ENCODE measurements at places on chromosomes 7 and 10. TPM values are rescaled to one million over a fixed set of nuclear protein-coding genes. Genes with fewer than 3 reads are reported as not detected.

DNA sequence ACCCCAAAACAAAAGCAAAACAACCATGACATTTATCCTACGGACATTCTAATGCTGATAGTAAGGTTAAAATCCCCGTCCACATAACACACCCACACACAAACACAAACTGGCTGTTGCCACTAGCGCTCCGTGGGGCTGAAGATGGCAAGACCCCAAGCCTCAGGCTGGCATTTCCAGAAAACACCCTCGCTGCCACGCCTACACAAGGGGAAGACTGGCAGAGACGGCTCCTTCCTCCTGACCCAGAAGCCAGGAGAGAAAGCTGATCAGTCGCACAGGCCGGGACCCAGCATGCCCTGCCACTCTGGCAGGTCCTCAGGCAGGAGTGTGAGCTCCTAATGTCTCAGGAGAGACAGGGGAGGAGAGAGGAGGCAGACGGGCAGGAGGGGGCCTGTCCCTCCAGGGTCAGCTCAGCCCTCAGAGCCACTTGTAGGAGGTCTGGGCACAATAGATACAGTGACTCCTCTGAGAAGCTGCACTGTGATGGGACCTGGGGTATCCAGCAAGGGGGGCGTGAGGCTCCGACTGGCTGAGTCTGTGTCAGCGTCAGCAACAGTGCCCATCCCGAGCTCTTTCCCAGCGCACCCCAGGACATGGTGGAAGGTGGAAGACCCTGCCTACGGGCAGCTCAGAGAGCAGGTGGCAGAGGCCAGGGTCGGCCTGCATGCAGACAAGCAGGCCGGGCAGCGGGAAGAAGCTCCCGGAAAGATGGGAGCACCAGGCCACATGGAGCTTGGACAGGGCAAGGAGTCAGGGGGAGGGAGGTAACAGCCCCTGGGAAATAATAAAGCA, 326.9 kb downstream of the PTPRN2 start:
- DNase-seq = no peak

GRCh38 chr7:96869538-96869937, 135.8 kb upstream of the DLX6 start:
- no peak for DNase-seq

DNA sequence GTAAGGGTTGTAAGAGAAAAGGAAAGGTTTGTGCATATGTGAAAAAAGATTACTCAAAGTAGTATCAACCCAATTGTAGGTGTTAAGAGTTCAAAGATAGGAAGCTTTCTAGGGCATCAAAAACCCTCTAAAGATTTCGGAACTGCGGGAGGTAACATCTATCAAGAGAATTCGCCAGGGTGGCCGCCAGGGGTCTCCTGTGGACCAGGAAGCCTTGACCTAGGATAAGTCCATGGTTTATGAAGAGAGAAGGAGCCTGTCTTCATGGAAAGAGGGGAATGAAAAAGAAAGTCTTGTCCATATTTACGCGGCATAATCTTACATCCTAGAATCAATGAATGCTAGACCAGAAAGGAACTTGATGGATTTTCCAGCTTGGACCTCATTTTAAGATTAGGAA, 140.7 kb upstream of the CALCR start:
- DNase-seq = no peak

The AKR1C3 gene
- 0.53 TPM for total RNA-seq

The FBH1 gene
- total RNA-seq = 67.9 TPM

DNA sequence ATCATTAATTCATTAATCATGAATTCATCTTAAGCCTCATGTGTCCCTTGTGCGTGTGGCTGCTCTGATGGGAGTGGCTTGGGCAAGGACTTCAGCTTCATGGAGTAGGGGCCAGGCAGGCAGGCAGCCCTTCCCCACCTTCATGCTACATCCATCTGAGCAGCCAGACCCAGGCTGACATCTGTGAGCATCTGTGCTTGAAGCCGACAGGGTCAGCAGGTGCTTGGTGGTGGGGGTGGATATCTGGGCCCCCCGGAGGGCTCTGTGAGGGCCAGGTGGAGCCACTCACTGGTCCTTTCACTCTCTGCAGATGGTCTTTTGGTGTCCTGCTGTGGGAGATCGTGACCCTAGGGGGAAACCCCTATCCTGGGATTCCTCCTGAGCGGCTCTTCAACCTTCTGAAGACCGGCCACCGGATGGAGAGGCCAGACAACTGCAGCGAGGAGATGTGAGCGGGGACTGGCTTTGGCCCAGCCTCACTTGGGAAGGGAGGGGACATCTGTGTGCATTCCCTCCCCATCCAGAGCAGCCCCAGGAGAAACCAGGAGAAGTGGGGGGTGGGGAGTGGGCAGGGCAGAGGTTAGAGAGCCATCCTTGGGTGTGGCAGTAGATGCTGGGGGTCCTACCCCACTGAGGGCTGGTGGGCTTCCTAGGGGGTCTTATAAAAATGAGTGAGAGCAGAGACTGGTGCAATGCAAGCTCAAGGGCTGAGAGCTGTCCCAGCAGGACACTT, 14.7 kb upstream of the CSGALNACT2 start:
- DNase-seq = no peak

DNA sequence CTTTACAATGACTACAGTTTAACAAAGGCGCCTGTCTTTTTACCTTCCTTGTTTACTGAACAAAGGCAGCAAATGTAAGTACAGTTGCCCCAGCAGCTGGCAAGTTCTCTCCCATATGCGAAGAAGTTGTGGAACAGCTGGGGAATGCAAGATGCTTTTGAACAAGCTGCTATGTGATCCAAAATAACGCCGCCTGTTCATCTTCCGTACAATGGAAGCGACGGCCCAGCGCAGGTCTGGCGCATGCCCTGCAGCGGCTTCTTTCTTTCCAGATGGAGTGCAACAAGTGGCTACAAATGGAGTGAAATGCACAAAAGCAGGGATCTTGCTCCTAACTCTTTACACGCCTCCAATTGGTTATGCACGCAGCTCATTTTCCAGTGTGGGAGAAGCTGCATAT, 97.0 kb upstream of the SVIL start:
- no peak for DNase-seq

The CHST3 gene
- total RNA-seq = 0.90 TPM

GRCh38 chr10:71989661-71990454, 25.7 kb downstream of the CHST3 start:
- DNase-seq = no peak

The SP8 gene
- total RNA-seq = not detected

The NPY4R gene
- not detected for total RNA-seq

- no peak for DNase-seq
These were observed 11.0 kb upstream of the GDF10 start for GRCh38 chr10:47288916-47289495.

DNA sequence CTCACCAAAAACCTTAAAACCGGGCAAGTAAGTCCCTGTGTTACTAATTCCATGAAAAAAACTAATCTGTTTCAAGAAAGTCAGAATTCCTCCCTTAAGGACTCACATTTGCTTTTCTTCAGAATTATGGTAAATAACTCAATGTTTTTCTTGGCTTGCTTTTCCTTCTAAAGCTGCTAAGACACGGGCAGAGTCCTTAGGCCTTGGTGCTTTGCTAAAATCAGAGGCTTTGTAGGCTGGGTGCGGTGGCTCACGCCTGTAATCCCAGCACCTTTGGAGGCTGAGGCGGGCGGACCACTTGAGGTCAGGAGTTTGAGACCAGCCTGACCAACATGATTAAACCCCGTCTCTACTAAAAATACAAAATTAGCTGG, 32.0 kb downstream of the GNA12 start:
- no peak for DNase-seq

- DNase-seq = no peak
These were observed 11.3 kb upstream of the TAS2R40 start for GRCh38 chr7:143210541-143210940.

DNA sequence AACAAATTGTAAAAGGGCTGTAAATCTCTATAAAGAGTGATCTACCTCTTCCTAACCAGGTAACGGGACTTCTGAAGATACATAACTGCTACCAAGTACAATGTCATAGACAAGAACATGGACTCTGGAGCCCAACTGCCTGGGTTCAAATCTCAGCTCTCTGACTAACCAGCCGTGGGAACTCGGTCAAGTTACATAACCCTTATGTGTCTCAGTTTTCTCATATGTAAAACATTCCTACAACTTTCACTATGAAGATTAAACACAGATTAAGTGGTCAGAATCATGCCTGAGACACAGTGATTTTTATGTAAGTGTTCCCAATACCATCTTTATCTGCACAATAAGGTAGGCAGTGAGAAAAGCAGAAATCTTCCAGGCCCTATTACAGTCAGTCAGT, 52.6 kb downstream of the ITGB1 start:
- no peak for DNase-seq

The PLAU gene
- total RNA-seq = 0.82 TPM

DNA sequence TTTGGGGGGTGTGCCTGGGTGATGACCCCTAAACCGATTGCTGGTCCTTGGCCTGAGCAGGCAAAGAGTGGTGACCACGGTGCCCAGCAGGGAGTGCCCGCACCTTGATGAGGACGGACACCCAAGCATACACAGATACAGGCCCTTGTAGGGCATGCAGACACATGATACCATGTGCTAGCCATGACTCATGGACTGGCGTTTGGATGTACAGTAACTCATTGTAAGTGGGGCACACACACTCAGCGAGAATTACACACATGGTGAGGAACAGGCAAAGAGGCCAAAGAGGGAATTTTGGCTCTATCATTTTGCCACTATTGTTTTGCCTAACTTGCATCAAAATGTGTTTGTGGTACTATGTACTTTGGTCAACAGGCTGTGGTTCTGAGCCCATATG, 24.1 kb downstream of the KAZALD1 start:
- DNase-seq = no peak

GRCh38 chr7:15602236-15602635, 40.4 kb upstream of the AGMO start:
- DNase-seq = no peak

The SPDYE6 gene
- not detected for total RNA-seq

DNA sequence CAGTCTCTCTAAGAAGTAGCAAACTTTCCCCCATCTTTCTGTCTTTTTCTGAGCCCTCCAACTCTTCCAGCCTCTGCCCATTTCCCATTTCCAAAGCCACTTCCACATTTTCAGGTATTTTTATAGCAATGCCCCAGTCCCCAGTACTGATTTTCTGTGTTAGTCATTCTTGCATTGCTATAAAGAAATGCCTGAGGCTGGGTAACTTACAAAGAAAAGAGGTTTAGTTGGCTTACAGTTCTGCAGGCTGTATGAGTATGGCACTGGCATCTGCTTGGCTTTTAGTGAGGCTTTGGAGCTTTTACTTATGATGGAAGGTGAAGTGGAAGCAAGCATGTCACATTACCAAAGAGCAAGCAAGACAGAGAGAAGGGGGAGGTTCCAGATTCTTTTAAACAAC, 17.2 kb downstream of the PLCE1 start:
- DNase-seq = no peak

DNA sequence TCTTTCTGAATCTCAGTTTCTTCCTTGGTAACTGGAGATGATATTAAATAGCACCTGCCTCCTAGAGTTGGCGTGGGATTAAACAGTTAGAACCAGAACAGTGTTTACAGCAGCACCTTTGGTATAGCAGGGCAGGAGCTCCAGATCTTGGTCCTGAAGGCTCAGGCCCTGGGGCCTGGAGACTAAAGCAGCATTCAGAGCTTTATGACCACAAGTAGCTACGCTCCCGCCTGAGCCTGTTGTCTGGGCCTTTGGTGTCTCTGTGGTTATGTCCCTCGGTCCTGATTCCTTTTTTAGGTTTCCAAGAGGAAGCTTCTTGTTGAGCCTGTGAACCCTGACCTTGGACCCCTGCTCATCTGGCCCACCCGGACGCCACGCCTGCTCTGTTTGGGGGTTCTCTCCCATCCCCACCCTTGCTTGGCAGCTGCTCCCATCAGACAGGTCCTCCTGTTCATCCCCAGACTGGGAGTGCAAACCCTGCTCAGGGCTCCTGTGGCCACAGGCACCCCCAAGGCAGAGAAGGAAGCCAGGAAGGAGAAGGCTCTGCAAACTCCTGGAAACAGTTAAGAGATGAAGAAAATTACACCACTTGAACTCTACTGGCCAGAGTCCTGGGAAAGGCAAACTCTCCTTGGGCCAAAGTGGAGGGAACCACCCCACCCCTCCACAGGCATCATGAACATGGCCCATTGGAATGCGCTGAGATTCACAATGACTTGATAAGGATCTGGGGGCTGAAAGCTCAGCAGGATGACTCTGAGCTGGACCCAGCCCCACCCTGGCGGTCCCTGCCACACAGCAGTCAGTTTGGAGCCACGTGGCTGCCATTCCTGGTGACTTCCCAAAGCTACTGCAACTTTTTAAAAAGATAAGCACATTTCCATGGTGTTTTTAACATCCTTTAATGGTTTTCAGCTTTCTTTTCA, 50.1 kb upstream of the TMEM72 start:
- no peak for DNase-seq

The KIN gene
- total RNA-seq = 19.4 TPM

- DNase-seq = no peak
These were observed 221.5 kb upstream of the GHITM start for GRCh38 chr10:83917537-83918506.

DNA sequence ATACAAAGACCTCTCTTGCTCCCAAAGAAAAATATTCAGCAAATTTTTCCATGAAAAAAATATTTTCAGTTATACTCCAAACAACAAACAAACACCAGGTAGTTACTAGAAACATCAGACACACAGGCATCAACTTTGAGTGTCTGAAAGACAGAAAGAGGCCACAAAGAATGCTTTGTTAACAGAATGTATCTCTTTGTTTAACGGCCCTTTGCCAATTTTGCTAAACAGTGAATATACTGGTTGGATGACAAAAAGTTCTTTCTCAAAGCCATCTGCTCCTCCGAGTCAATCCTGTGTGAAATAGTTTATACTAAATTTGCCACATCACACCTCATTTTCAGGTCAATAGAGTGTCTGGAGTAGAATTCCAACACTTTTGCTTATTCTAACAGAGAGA, 216.7 kb upstream of the PHF14 start:
- no peak for DNase-seq

DNA sequence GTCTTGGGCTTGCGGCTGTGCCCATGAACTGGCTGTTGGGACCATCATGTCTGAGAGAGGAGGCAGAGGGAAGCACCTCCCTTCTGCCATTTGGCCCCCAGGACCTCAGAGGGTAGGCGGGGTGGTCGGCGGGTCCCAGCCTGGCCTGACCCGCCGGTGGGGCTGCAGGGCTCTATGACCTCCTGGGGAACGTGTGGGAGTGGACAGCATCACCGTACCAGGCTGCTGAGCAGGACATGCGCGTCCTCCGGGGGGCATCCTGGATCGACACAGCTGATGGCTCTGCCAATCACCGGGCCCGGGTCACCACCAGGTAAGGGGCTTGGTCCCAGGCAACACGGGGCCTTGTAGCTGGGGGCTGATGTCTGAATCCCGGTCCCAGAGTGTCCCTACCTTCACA, 14.1 kb downstream of the SUMF2 start:
- DNase-seq = no peak

The GIMAP1 gene
- 2.1 TPM for total RNA-seq

The ANXA11 gene
- total RNA-seq = 158 TPM

DNA sequence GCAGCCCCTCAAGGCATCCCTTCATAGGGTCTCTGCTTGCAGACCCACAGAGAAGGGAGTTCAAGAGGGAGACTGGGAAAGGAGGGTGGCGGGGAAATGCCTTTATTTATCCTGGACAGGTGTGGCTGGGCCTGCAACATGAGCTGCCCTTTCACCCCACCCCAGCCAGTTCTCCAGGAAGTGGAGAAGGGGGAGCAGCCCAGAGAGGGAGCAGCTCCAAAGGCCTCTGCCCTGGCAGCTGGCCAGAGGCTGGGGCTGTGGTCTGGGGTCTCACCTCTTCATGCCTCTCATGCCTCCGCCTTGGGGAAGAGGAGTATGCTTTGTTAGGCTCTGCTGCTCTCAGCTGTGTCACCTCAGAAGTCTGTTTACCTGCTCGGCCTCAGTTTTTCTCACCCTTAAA, 3.1 kb downstream of the LDB3 start:
- no peak for DNase-seq

GRCh38 chr10:1184541-1185430, 128.6 kb downstream of the WDR37 start:
- DNase-seq = no peak

Measured in activated T-cell treated with anti-CD3 and anti-CD28 coated beads, Interleukin-2, amount 50 U/mL, for 4 hours (primary cell).